Esophagus squamous epithelium (tissue), 5 donors: ENCODE measurements at places on chromosomes 5 and 9.

GRCh38 chr9:1100945-1101344 is 50.8 kb downstream of the DMRT2 start:
- no peak for DNase-seq

GRCh38 chr9:109912726-109913460 is 132.9 kb downstream of the PALM2AKAP2 start:
- no peak for DNase-seq

- no peak for DNase-seq
Observed at GRCh38 chr9:91856419-91856818, 93.6 kb downstream of the ROR2 start.

- no peak for DNase-seq
Observed at GRCh38 chr5:88488130-88488529, 219.5 kb upstream of the TMEM161B start.

GRCh38 chr5:151947931-151948608 is 23.4 kb upstream of the GLRA1 start:
- DNase-seq: no peak
